Uterus (tissue), 4 donors: ENCODE measurements at places on chromosomes 13 and 19.
A peak's percentile ranks its signal among the peaks of the same experiment; 100 is the strongest.

- no peaks in the 10 kb centered on the region for H3K27me3 ChIP-seq
- no peak overlapping the region for H3K4me3 ChIP-seq
- H3K4me1 ChIP-seq: peaks cover 5% of the 10 kb centered on the region
- peak overlapping the region; percentile 54 for H3K27ac ChIP-seq
- no peak for DNase-seq
Measured at GRCh38 chr13:46683676-46684260, 113.2 kb downstream of the ESD start.

DNA sequence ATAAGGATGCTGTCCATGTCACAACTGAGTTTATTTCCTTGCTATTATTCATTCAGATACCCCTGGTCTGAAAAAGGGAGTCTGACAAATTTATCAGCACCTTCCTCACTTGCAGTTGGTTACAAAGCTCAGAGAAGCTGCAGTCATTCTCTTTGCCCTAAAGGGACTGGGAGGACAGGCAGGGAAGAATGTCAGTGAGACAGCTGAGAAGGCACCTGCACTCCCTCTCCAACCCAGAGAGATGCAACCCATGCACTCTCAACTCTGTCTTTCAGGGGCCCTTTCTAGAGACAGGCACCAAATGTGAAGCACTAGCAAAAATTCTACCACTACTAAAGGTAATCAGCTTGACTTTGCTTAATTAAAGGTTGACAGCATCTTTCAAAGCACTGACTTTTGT is 83.3 kb downstream of the CRYL1 start:
- H3K4me1 ChIP-seq: peaks cover 8% of the 10 kb centered on the region
- H3K27me3 ChIP-seq: no peaks in the 10 kb centered on the region
- peak overlapping the region; percentile 86 for H3K27ac ChIP-seq
- DNase-seq: no peak
- H3K4me3 ChIP-seq: no peak overlapping the region

- H3K36me3 ChIP-seq: no peaks in the 10 kb centered on the region
- H3K27me3 ChIP-seq: no peaks in the 10 kb centered on the region
- no peak overlapping the region for H3K27ac ChIP-seq
- DNase-seq: no peak
- H3K4me3 ChIP-seq: no peak overlapping the region
Measured at GRCh38 chr13:113865427-113865826, 1.6 kb upstream of the GAS6 start.

DNA sequence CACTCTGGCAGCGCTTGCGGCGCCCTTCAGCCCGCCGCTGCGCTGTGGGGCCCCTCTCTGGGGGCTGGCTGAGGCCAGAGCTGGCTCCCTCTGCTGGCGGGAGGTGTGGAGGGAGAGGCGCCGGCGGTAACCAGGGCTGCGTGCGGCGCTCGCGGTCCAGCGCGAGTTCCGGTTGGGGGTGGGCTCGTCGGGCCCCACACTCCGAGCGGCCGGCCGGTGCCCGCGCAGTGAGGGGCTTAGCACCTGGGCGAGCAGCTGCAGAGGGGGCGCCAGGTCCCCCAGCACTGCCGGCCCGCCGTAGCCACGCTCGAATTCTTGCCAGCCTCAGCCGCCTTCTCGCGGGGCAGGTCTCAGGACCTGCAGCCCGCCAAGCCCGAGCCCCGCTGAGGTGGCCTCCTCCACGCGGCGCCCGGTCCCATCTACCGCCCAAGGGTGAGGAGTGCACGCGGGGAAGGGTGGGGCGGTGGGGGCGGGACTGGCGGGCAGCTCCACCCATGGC is 879.0 kb upstream of the SLITRK5 start:
- no peaks in the 10 kb centered on the region for H3K27me3 ChIP-seq
- no peaks in the 10 kb centered on the region for H3K4me1 ChIP-seq
- DNase-seq: no peak
- no peaks in the 10 kb centered on the region for H3K36me3 ChIP-seq
- H3K4me3 ChIP-seq: no peak overlapping the region

DNA sequence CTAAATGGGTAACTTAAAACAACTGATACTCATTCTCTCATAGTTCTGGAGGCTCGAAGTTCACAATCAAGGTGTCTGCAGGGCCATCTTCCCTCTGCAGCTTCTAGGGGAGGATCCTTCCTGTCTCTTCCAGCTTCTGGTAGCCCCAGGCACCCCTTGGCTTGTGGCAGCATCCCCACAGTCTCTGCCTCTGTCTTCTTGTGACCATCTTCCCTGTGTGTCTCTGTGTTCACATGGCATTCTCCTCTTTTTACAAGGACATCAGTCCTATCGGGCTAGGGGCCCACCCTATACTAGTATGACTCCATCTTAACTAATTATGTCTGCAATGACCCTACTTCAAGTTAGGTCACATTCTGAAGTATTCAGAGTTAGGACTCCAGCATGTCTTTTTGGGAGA is 73.5 kb downstream of the ANKRD10 start:
- no peak overlapping the region for H3K27ac ChIP-seq
- H3K4me3 ChIP-seq: no peak overlapping the region
- no peaks in the 10 kb centered on the region for H3K4me1 ChIP-seq
- H3K27me3 ChIP-seq: no peaks in the 10 kb centered on the region
- DNase-seq: no peak

DNA sequence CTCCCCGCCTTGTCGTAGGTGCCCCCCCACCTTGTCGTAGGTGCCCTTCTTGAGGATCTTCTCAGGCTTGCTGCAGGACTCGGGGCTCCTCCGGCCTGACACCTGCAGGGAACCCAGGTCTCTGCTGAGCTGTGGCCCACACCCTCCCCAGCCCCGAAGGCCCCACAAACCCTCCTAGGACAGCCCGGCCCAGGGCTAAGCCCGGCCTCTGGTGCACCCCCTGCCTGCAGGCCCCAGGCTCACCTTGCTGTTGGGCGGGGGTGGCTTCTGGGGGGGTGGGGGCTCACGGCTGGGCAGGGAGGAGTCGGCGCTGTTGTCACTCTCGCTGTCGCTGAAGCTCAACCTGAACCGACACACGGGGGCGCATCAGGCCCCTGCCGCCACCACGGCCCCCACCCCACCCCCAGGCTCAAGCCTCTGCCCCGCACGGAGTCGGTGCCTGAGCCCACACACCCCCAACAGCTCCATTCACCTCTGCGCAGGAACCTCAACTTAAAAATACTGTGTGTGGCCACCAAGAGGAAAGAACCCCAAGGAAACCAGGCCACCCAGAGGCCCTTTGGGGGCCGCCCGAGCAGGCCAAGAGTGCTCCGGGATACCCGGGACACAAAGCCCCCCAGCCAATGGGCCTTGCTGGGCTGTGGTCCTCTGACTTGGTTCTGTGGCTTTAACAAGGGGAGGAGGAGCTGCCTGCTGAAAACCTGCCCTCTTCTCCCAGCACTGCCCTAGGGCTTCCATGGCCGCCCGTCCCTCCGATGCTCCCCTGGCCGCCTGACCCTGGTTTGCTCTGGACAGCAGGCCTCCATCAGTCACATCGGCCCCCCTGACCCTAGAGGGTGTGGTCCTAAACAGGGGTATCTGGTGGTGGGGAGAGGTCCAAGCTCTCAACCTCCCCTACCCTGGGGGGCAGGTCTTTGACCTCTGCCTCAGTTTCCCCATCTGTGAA is 65.8 kb downstream of the MLLT1 start:
- H3K36me3 ChIP-seq: no peaks in the 10 kb centered on the region
- H3K27ac ChIP-seq: no peak overlapping the region
- peaks cover 17% of the 10 kb centered on the region for H3K4me1 ChIP-seq
- no peak overlapping the region for H3K4me3 ChIP-seq
- peak; percentile 15 for DNase-seq

- no peaks in the 10 kb centered on the region for H3K27me3 ChIP-seq
- no peak overlapping the region for H3K4me3 ChIP-seq
- H3K27ac ChIP-seq: no peak overlapping the region
- H3K36me3 ChIP-seq: no peaks in the 10 kb centered on the region
- H3K4me1 ChIP-seq: no peaks in the 10 kb centered on the region
- no peak for DNase-seq
Measured at GRCh38 chr13:80149736-80150135, 191.2 kb downstream of the SPRY2 start.

- peak overlapping the region; percentile 90 for H3K27ac ChIP-seq
- H3K4me1 ChIP-seq: no peaks in the 10 kb centered on the region
- no peaks in the 10 kb centered on the region for H3K27me3 ChIP-seq
- H3K4me3 ChIP-seq: peak overlapping the region; percentile 33
Measured at GRCh38 chr19:46661735-46662592, 982 bp upstream of the DACT3 start.

DNA sequence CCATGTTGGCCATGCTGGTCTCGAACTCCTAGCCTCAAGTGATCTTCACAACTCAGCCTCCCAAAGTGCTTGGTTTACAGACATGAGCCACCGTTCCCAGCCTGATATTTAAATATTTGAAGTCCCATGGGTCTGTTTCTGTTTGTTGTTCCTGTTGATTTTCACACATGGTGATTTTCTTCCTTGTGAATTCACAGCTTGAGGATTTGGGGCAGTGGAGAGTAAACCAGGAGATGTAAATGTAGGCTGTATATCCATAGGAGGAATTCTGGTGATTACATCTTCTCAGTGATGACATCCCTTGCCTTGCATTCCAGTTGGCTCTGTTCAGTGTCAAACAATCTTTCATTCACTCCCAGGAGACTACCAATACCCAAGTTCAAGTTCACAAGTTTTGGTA is 471.9 kb downstream of the KCTD12 start:
- no peaks in the 10 kb centered on the region for H3K27me3 ChIP-seq
- no peak overlapping the region for H3K27ac ChIP-seq
- no peaks in the 10 kb centered on the region for H3K4me1 ChIP-seq
- no peak for DNase-seq

GRCh38 chr13:62360609-62361008 is 945.0 kb upstream of the PCDH20 start:
- no peak for DNase-seq
- no peak overlapping the region for H3K4me3 ChIP-seq
- H3K27ac ChIP-seq: no peak overlapping the region
- H3K36me3 ChIP-seq: no peaks in the 10 kb centered on the region
- H3K4me1 ChIP-seq: no peaks in the 10 kb centered on the region

GRCh38 chr13:89205856-89206520 is 1534.8 kb downstream of the SLITRK5 start:
- no peak for DNase-seq
- H3K4me3 ChIP-seq: no peak overlapping the region
- H3K27ac ChIP-seq: no peak overlapping the region

GRCh38 chr13:94706843-94707399 is 5.4 kb downstream of the SOX21 start:
- no peaks in the 10 kb centered on the region for H3K36me3 ChIP-seq
- H3K4me1 ChIP-seq: peaks cover 13% of the 10 kb centered on the region
- no peak overlapping the region for H3K4me3 ChIP-seq

GRCh38 chr13:42625611-42626010 is 51.7 kb downstream of the TNFSF11 start:
- no peak overlapping the region for H3K27ac ChIP-seq
- H3K4me1 ChIP-seq: no peaks in the 10 kb centered on the region

GRCh38 chr13:22091222-22091970 is 420.5 kb downstream of the FGF9 start:
- H3K36me3 ChIP-seq: no peaks in the 10 kb centered on the region
- peak overlapping the region; percentile 36 for H3K27ac ChIP-seq
- no peak overlapping the region for H3K4me3 ChIP-seq
- DNase-seq: peak; percentile 53
- no peaks in the 10 kb centered on the region for H3K27me3 ChIP-seq

- no peaks in the 10 kb centered on the region for H3K4me1 ChIP-seq
- no peak for DNase-seq
- no peaks in the 10 kb centered on the region for H3K27me3 ChIP-seq
- no peak overlapping the region for H3K27ac ChIP-seq
Measured at GRCh38 chr13:76009267-76009890, 373.2 kb downstream of the LMO7 start.

GRCh38 chr13:95298169-95298965 is 2.9 kb downstream of the ABCC4 start:
- no peaks in the 10 kb centered on the region for H3K27me3 ChIP-seq
- no peak overlapping the region for H3K4me3 ChIP-seq
- no peaks in the 10 kb centered on the region for H3K4me1 ChIP-seq
- DNase-seq: no peak
- no peaks in the 10 kb centered on the region for H3K36me3 ChIP-seq

- no peak for DNase-seq
- peak overlapping the region; percentile 33 for H3K27ac ChIP-seq
- no peak overlapping the region for H3K4me3 ChIP-seq
- no peaks in the 10 kb centered on the region for H3K27me3 ChIP-seq
- no peaks in the 10 kb centered on the region for H3K36me3 ChIP-seq
Measured at GRCh38 chr13:50070186-50070585, 54.9 kb downstream of the KCNRG start.

DNA sequence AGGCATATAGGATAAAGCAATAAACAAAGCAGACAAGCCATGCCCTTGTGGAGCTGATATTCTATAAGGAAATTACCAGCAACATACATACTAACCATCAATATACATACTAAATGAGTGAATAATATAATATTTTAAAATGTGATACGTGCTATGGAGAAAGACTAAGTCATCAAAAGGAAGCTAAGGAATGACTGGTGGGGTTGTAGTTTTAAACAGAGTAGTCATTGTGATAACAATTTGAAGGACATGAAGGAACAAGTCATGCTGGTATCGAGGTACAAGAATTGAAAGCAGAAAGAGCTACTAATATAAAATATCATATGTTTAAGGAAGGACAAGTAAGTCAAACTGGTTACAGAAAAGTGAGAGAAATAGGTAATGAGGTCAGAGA is 894.9 kb upstream of the PCDH9 start:
- no peak overlapping the region for H3K4me3 ChIP-seq
- H3K36me3 ChIP-seq: no peaks in the 10 kb centered on the region
- no peak for DNase-seq
- no peak overlapping the region for H3K27ac ChIP-seq
- H3K4me1 ChIP-seq: no peaks in the 10 kb centered on the region

DNA sequence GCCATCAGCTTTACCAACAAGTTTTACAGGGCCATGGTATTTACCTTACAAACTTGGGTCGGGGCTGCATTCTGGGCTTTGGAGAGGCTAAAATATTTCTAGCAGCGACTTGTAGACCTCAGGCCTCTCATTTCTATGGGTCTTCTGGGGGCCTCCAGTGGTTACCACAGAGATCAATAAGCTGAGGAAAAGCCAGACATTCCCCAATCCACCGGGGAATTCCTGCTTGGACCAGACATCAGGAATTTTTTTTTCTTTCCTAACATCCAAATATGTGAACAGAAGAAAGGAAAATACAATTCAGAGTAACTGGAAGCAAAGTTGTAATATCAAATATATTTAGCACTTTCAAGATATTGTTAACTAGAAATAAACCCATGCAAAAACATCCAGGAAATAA is 1.5 kb downstream of the DZIP1 start:
- DNase-seq: no peak
- H3K27me3 ChIP-seq: no peaks in the 10 kb centered on the region
- H3K36me3 ChIP-seq: no peaks in the 10 kb centered on the region
- peak overlapping the region; percentile 84 for H3K27ac ChIP-seq
- H3K4me1 ChIP-seq: no peaks in the 10 kb centered on the region

GRCh38 chr13:50989476-50989875 is 79.9 kb downstream of the RNASEH2B start:
- H3K36me3 ChIP-seq: no peaks in the 10 kb centered on the region
- peaks cover 20% of the 10 kb centered on the region for H3K4me1 ChIP-seq
- DNase-seq: peak; percentile 65
- H3K27me3 ChIP-seq: no peaks in the 10 kb centered on the region
- H3K27ac ChIP-seq: peak overlapping the region; percentile 83

- no peaks in the 10 kb centered on the region for H3K27me3 ChIP-seq
- no peak for DNase-seq
- no peaks in the 10 kb centered on the region for H3K36me3 ChIP-seq
- H3K4me1 ChIP-seq: no peaks in the 10 kb centered on the region
Measured at GRCh38 chr13:41995336-41995735, 34.4 kb upstream of the VWA8 start.

GRCh38 chr13:32894589-32895001 is 121.6 kb upstream of the KL start:
- no peak overlapping the region for H3K4me3 ChIP-seq
- H3K4me1 ChIP-seq: no peaks in the 10 kb centered on the region
- H3K27me3 ChIP-seq: no peaks in the 10 kb centered on the region
- no peak overlapping the region for H3K27ac ChIP-seq
- no peaks in the 10 kb centered on the region for H3K36me3 ChIP-seq
- no peak for DNase-seq
